ENCODE measurements at places on chromosomes 6 and 20.

DNA sequence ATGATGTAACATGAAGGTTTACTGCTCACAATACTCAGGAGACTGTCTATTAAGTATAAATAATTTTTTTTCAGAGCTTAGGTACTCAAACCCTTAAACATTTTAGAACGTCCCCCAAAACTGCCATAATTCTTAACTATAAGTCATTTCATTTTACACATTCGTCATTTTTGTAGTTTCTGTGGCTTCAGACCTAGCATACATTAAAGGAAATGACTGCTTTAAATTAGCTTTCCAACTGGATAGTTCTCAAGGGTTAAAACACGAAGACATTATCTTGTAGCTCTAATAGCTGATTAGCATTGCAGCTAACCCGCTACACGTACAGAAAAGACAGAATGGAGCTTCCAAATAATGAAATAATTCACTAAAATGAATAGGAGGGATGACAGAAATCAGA, 24.9 kb upstream of the PLN start:
- DNase-seq: no peak

GRCh38 chr6:155325700-155326516, 11.6 kb upstream of the TFB1M start:
- no peak for DNase-seq

DNA sequence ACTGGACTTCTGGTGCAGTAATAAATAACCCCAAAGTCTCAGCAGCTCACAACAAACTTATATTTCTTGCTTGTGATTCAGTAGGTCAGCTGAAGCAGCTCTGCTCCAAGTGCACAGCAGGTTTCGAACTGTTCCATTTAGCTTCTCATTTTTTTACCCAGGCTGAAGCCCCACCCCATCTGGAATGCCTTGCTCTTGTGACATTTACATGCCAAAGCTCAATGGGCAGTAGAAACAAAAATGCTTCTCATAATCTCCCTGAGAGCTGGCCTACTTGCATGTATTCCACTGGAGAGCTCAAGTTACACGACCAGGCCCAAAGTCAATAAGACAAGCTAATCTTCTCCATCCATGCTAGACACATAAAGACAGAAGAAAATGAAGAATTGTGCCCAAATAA, 165.2 kb downstream of the HAO1 start:
- no peak for DNase-seq

DNA sequence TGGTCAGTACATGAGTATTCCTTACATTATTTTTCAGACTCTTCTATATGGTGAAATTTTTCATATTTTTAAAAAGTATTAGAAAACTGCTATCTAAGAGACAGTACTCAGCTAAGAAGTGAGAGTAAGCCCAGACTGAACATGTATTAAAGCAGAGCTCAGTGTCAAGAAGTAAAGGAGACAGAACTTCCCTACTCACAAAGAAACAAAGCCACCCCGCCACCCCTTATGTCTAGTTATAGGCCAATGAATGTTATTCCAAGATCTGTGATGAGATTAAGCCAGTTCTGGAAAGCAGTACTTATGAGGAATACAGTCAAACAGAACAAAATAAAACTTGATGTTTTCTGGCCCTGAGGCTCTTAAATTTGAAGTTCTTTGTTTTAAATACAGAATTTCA, 114.5 kb downstream of the RNGTT start:
- DNase-seq: no peak

- no peak for DNase-seq
These were observed 3.2 kb upstream of the REPS1 start for GRCh38 chr6:138991206-138991605.

- DNase-seq: peak; percentile 85
These were observed at the start of gene HLA-DMB for GRCh38 chr6:32940656-32941213. Gene HLA-DMB (minus strand): TSS chr6:32941028. CDS start chr6:32940807, 221 bp downstream.

- no peak for DNase-seq
These were observed 309.5 kb downstream of the TSHZ2 start for GRCh38 chr20:53281557-53282117.

DNA sequence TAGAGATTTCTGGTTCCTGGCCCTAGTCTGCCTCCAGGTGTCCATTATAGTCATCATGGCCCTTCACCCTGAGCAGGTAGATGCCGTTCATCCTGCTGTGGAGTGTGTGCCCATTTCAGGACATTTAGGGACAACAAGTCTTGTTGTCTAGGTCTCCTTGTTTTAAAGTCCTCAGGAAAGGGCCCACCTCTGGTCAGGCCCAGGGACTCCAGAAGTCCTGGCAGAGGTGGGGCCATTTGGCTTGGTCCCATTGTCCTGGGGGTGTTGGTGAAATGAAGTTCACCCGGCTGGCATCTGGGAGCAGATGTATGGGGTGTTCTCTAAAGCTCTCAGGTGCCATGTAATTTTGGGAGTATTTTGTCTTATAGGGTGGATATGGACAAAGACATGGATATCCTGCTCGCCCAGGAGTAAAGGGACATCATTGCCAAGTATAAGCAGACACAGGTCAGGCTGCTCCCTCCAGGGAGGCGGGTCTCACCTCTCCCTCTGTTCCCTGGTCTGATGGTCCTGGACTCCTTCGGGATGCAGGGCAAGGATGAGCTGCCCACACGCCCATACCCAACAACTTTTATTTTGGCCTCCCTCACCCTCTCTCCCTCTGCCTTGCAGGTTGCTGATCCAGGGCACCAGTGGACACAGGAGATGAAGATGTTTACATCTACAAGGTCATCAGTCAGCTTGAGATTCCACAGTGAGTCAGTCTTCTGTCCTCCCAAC, 31.7 kb upstream of the MAS1L start:
- no peak for DNase-seq

- DNase-seq: no peak
These were observed 9.8 kb upstream of the ZNFX1 start for GRCh38 chr20:49287555-49288249.

- DNase-seq: peak; percentile 93
These were observed 6.4 kb downstream of the PLTP start for GRCh38 chr20:45905505-45906079.

- DNase-seq: no peak
These were observed 14.6 kb upstream of the ARMC12 start for GRCh38 chr6:35722121-35722761.

- DNase-seq: no peak
These were observed 303.9 kb upstream of the DEFB112 start for GRCh38 chr6:50353603-50354002.

DNA sequence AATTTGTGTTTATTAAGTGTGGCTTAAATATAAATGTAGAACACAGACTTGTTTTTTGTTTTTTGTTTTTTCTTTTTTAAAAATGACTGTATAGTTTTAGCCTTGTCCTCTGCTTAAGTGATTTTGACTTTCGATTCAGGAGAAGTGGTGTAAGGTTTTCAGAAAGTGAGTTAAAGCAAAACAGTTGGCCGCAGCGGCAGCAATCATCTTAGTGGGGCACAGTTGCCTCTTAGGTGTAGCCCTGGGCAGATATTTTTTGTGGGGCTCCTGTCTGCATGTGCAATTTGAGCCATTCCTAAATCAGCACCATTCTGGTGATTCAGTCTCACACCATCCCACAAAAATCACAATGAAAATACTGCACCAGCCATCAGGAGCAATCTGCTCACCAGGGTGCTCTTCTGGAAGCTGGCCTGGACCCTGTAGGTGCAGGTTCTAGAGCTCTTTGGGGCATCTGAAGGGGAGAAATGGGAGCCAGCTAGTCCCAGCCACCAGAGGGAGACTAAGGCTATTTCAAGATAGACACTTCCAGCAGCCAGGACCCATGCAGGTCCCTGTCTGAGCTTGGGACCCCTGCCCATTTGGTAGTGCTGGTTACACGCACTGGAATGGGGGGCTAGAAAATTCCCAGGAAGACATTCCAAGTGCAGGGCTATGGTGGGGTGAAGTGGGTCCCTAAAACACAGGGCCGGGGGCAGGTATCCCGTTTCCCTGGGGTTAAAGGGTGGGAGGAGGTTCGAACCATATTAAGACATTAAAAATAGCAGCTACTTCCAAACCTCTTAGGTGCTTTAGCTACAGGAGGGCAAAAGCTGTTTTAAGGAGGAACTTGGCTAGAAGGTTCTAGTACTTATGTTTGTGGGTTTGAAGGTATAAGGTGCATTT, 156.6 kb downstream of the NFATC2 start:
- peak; percentile 31 for DNase-seq

- no peak for DNase-seq
These were observed 726.4 kb upstream of the SLC35B3 start for GRCh38 chr6:9161731-9162130.

- peak; percentile 70 for DNase-seq
These were observed 162.4 kb downstream of the ID4 start for GRCh38 chr6:19999319-20000191.

DNA sequence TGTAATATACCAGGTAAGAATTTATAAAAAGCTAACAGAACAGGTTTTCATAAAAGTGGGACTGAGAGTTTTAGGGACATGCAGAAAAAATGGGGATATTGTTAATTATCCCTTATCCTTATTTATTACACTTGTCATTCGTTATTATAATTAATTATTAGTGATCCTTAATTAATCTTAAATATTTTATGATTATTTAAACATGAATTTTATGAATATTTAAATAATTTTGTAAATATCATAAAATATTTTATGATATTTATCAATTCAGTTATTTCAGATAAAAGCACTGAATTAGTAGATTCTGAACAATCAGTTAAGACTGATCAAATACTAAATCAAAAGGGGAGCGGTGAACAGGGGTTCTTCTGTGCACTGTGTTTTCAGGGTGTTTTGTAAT, 300.1 kb downstream of the PAX1 start:
- no peak for DNase-seq

GRCh38 chr6:166007349-166008263, 160.0 kb downstream of the TBXT start:
- no peak for DNase-seq

GRCh38 chr20:13401596-13401995, 180.5 kb downstream of the ISM1 start:
- peak; percentile 34 for DNase-seq

- peak; percentile 4 for DNase-seq
These were observed 72.7 kb downstream of the METTL24 start for GRCh38 chr6:110285306-110286060.

DNA sequence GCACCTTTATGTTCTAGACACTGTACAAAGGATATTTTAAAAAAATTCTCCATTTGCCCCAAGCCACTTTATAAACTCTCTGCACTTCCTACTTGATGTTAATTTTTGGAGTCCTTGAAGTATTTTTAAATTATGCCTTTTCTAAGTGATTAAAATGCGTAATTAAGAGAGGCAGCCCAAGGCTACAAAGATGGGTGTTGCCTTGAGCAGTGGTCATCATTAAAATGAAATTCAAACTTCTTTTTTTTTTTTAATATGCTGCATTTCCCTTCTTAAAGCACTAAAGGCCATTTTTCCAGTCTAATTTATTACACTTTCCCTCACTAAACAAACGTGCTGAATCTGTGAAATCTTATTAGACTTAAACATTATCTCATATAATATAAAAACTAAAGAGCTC, 102.4 kb downstream of the IMPG1 start:
- no peak for DNase-seq

DNA sequence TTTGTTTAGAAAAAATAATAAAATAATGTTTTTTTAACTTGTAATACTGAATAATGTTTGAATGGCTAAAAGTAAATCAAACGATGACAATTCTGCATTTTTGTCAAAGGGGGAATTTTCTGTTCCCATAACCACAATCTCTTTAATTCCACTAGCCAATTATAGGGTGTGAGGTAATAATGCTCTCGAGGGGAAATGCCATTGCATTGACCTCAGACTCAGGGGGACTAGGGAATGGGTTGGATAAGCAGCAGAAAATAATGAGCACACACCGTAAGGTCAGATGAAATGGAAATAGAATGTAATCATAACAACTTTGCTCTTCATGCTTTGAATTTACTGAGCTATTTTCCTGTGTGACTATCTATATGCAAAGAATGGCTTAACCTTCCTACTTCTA, 584.7 kb downstream of the RFPL4B start:
- DNase-seq: no peak

GRCh38 chr20:2042400-2042799, 48.5 kb upstream of the PDYN start:
- peak; percentile 63 for DNase-seq

GRCh38 chr6:40302856-40303454, 284.2 kb downstream of the LRFN2 start:
- DNase-seq: no peak

- DNase-seq: peak; percentile 35
These were observed 3.7 kb downstream of the GRIK2 start for GRCh38 chr6:101397199-101397598.

GRCh38 chr6:96656567-96656966, 93.6 kb downstream of the FHL5 start:
- DNase-seq: no peak

- no peak for DNase-seq
These were observed 17.4 kb downstream of the HECA start for GRCh38 chr6:139152088-139152891.

DNA sequence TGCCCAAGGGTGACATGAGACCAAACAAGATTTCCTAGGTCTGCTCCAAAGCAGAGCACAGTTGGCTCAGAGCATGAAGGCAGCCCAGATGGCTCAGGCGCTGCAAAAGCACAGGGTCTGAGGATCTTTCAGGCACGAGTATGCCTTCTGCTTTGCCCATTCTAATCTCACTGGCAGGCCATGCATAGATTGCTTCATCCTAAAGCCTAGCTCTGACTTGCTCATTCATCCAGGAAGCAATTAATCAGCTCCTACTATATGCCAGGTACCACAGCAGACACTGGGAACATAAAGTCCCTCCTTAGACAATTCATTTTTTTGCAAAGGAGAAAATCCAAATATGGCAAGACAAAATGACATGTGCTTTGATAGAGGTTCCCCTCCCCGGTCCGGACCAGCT, 31.2 kb downstream of the GPLD1 start:
- DNase-seq: peak; percentile 57

DNA sequence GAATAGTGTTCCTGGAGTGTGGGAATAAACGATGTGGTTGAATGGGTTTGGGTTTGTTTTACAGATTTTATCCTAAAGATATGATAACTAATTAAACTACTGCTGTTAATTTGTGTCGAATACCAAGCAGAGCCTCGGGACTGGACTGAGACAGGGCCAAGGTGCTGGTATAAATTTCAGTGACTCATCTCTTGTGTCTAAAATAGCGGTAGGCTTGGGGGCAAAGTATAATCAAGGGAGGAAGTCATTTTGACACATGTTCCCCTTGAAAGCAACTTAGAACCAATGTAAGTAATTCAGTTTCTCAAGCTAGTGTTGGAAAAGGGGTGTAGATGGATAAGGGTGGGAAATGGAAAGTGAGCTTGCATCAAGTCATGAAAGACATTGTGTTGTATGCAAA, 108.4 kb downstream of the PLCB4 start:
- DNase-seq: no peak

- no peak for DNase-seq
These were observed 158.0 kb downstream of the DST start for GRCh38 chr6:56484669-56485068.

- no peak for DNase-seq
These were observed 231.9 kb upstream of the RNF24 start for GRCh38 chr20:4247261-4247660.

DNA sequence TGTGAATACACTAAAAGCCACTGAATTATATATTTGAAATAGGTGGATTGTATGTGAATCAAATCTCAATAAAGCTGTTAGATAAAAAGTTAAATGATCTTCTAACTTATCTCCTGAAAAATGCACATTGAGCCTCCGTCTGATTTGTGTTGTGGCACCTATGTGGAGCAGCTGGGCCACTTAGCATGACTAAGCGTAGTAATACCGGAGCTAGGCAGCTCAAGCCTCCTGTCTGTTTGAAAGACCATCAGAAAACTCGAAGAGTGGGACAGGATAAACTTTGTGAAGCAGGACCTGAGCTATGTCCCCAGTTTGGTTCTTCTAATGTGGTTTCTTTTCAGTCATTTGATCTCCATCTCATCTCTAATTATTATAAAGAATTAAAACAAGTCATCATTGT, 11.0 kb upstream of the NOL7 start:
- DNase-seq: no peak

GRCh38 chr20:62405108-62405980, 1.7 kb downstream of the CABLES2 start:
- DNase-seq: peak; percentile 32

Data from bronchial epithelial cell (primary cell).